ENCODE measurements at places on chromosomes 16 and 17.

DNA sequence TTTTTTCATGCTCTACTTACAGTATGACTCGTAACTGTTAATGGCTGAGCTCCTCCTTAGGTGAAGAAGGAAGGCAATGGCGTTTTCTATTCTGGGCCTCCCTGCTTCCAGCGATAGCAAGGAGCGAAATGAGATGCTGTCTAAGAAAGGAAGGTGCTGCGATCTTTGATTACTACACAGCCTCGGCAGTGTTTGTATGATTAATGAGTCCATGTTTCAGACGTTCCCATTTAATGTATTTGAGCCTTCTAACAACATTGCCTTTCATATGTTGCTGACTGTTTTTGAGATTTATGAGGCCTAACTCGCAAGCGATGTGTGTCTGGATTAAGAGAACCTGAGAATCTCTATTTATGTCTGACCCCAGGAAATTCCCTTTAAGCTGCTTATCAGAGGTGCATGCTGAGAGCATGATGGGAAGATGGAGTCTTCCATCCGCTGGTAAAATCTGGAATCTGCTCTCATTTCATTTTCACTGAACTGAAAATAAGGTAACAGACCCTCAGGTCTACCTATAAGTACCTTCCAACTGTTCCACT is 403.4 kb downstream of the WWOX start:
- DNase-seq, result no peak

DNA sequence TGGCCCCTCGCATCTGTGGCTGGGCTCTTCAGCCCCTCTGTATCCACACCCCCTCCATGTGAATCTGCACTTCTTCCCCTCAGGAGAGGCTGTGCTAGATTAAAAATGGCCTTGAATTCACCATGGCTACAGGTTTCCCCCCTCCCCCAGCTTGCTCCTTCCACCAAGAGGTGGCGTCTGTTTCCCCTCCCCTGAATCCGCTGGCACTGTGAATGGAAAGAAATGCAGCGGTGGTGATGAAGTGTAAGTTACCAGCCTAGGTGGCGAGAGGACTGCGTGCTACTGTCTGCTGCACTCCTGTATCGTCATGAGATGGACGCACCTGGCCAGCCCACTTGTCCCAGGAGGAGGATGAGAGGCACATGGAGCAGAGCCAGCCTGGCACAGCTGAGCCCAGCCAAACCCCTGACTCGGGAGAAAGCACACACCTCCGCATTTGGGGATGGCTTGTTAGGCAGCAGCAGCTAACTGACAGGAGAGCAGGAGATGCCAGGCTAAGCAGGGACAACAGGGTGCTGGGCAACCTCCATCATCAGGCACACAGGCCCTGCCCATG is 26.2 kb downstream of the TNFRSF13B start:
- no peak for DNase-seq

- DNase-seq, result no peak
Measured at GRCh38 chr16:63744077-63744874, 1377.6 kb downstream of the CDH11 start.

- no peak for DNase-seq
Measured at GRCh38 chr17:59897090-59897489, 4.2 kb downstream of the RPS6KB1 start.

DNA sequence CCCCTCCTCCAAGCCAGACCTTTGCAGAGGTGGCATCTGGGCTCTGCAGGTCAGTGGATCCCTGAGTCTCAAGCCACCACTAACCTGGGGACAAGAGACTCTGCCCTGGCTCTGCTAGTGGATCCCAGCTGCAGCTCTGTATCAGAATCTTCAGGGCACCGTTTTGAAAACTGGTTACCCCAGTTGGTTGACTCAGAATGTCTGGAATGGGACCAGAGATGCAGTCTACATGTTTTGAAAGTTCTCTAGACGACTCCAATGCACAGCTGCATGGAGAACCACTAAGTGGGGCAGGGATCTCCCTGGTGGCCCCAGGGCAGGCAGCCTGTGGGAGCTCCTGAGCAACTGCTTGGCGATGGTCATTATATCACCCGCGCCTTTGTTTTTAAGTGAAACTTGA is 34.1 kb upstream of the ADORA2B start:
- DNase-seq, result no peak

GRCh38 chr16:68802190-68802589 is 41.1 kb upstream of the TANGO6 start:
- no peak for DNase-seq

DNA sequence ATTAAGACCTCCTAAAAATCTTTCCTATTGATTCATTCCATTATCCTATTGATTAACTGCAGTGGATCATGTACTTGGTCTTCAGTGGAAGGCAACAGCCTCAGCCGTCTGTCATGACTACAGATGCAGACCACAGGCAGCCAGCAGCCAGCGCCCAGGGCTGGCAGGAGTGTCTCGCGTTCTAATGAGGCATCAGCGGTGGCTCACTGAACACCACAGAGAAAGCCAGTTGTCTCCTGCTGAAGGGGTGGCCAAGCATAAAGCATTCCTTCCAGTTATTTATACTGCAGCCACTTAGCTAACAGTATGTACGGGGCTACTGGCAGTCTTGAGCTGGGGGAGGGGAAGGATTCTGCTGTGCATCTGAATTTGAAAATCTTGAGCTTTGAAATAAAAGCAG is 214.3 kb downstream of the IRX3 start:
- no peak for DNase-seq

GRCh38 chr17:44904001-44904984 is 5.0 kb upstream of the EFTUD2 start:
- no peak for DNase-seq

DNA sequence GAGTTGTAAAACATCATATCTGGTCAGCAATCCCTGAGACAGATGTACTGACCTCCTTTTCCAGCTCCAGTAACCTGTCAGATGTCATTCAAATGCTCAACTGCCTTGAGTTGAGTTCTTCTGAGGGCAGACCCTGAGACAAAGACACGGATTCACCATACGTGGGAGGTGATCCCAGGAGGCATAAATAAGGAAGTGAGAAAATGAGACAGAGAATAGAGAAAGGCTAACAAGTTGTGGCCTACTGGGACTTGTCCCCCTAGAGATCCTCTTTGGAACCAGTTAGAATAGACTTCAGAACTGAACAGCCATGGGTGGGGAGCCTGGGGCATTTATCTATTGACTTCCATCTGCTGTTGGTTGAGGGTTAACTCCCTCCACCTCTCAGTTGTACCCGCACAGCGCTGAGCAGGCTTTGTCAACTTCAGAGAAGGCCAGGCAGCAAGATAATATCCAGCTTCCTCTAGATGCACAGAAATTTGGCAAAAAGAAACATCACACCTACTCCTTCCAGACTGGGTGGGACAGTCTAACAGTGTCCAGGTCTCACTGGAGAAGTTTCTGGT is 123.0 kb upstream of the DYNLRB2 start:
- no peak for DNase-seq

DNA sequence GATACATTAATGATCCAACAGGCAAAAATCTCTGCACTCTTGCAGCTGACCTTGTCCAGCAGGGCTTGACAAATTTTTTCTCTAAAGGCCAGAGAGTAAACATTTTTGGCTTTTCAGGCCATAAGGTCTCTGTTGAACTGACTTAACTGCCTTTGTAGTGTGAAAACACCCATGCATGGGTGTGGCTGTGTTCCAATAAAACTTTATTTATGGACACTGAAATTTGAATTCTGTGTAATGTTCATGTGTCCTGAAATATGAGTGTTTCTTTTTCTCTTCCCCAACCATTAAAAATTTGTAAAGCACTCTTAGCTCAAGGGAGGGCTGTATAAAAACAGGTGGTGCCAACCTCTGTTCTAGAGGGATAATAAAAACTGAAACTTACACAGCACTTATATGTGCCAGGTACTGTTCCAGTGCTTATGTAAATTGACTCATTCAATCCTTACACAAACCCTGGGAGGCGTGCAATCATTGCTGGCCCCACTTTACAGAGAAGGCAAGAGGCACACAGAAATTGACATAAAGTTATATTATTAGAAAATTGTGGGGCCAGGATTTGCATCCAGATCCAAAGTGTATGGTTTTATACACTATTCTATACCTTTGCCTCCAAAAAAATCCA is 18.8 kb upstream of the ZNF423 start:
- no peak for DNase-seq

DNA sequence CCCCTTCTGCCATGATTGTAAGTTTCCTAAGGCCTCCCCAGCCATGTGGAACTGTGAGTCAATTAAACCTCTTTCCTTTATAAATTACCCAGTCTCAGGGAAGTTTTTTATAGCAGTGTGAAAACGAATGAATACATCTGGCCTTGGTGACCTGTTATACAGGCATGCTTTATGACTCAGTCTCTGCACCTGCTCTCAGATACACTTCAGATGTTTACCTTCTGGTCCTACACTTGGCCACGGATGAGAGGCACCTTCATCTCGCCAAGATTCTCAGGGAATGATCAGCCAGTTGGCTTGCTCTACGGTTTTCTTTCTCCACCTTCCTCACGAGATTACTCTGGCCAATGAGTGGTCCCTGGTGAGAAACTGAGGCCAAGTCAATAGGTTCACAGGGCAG is 304.7 kb downstream of the CA10 start:
- no peak for DNase-seq

- DNase-seq, result no peak
Measured at GRCh38 chr17:9536061-9536460, 39.6 kb downstream of the STX8 start.

DNA sequence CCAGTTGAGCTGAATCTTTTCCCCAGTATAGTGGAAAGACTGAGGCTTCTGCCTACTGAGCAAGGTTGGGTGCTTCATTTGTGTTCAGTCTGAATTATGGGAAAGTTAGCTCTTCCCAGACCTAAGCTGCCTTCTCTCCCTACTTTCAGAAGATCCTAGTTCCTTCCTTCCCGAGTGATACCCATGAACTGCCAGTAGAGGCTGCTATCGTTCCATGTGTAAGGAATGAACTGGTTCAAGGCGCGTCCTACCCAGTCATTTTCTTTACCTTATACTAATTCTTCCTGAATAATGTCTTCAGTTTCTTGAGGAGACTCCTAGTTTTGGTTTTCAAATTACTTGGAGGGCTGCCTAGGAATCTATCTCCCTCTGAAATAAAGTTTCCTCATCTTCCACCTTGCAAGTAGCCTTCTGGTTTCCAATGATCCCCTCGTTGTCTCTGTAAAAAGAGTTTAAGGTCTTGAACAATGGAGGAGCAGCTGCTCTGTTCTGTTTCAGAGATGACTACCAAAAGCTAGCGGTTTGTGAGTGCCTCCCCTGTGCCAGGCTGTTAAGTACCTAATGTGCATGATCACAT is 934 bp upstream of the AOC2 start:
- DNase-seq, result no peak

DNA sequence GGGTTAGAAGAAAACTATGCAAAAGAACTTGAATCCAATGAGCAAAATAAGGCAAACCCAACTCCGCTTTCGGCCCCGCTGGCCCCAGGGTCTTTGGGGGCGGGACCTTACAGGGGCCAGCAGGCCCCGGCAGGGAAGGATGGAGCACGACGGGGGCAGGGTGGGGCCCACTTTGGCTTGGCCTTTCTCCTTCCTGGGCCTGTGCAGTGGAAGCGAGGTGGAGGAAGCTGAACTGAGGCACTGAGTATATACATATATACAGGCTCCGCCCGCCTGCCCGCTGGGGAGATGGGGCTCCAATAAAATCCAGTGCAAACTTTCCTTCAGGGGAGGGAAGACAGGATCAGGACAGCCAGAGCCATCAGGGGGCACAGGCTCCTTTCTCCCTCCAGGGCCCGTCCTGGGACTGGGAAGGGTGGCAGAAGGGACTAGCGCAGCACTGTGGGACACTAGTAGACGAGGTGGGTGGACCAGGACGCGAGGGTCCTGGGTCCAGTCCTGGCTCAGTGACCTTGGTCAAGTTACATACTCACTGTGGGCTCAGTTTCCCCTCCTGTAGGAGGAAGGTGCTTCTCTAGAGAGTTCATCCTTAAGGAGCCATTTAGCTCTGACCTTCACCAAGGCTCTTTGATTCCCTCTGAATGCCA is 20.9 kb upstream of the MPO start:
- no peak for DNase-seq

GRCh38 chr16:71969353-71969752 is 30.8 kb downstream of the PKD1L3 start:
- no peak for DNase-seq

DNA sequence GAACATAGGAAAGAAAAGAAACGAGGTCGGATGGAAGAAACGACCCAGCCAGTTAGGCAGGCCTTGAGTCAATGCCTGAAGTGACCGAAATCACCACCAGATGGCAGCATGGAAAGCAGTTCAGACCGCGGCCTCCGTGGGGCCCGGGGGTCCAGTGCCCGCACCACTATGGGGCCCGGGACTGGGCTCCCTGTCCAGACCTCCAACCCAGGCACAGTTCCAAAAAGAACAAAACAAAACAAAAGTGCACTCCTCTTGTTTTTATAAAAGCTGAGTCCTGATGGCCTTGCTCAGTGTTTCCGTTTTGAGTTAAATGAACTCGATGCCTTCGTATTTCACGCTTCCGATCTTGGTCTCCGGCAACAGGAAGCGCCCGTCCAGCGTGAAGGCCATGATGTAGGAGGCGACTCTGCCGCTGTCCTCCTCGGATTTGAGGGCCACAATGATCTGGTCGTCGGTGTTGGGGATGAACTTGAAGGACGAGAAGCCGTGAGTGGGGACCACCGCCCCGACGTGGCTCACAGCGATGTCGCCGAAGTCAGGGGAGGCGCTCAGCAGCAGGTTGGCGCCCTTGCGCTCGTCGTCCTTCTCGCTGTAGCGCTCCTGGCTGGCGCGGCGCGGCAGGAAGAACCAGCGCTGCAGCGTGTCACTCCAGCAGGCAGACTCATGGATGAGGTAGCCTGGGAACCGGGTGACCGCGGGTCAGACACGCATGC is 13.7 kb upstream of the LGALS3BP start:
- DNase-seq, result no peak

DNA sequence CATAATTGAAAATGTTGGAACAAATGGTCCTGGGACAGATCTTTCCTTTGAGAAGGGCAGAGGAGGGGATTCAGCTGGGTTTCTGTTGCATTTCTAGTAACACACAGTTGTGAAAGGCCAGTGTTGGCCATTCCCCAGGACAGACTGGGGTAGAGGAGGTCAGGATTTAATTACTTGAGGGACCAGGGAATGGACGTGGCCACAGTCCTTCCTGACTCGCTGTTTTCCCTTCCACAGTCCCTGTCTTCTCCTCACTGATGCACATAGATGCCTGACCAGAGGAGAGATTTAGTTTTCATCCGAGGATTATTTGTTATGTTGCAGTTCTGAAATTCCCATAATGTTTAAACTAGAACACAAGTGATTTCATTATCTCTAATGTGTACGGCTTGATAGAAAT is 25.2 kb upstream of the HEATR6 start:
- DNase-seq, result no peak

- no peak for DNase-seq
Measured at GRCh38 chr16:2858245-2859025, 465 bp upstream of the PRSS22 start.
